ENCODE measurements at places on chromosomes 7 and 10.
A peak's percentile ranks its signal among the peaks of the same experiment; 100 is the strongest.

- no peak for DNase-seq
These were observed 6.4 kb downstream of the CDHR1 start for GRCh38 chr10:84200537-84201243.

- DNase-seq = no peak
These were observed 53.5 kb upstream of the AGBL3 start for GRCh38 chr7:134932707-134933370.

- no peak for DNase-seq
These were observed 23.9 kb downstream of the MACC1 start for GRCh38 chr7:20193242-20193777.

DNA sequence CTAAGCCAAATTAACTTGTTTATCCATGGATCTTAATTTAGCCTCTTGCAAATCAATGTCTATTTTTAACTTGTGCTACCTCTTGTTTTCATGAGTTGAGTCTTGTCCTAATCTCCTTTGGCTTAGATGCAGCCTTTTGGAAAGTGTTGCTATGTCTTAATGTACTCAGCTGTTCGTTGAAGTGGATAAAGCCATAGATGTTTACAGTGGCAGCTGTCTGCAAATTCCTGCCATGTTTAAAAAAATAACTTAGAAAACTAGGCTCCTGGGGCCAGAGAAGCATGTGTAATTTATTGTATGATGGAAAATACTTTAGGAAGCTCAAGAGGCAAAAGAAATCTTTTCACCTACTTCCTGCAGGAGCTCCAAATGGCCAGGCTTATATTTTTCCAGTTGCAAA, 253.1 kb upstream of the RHOBTB1 start:
- no peak for DNase-seq

DNA sequence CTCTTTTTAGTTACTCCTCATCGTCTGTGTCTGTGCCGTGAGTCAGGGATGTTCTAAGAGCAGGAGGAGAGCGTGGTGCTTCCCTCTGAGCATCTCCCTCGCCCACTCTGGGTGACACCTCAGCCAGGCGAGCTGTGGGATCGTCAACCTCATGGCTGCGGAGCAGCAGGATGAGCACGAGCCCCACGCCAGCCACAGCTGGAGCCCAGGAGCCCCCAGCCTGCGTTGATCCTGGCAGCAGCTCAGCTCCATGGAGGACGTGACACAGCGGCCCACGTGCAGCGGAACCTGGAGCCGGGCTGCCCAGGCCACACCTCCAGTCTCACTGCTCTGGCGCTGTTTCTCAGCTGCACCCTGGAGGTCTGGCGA, 512.0 kb downstream of the PTPRN2 start:
- no peak for DNase-seq

- DNase-seq = no peak
These were observed 131.7 kb downstream of the DOCK4 start for GRCh38 chr7:112074464-112074863.

- DNase-seq = no peak
These were observed 461.2 kb downstream of the PLXNA4 start for GRCh38 chr7:132115028-132115427.

DNA sequence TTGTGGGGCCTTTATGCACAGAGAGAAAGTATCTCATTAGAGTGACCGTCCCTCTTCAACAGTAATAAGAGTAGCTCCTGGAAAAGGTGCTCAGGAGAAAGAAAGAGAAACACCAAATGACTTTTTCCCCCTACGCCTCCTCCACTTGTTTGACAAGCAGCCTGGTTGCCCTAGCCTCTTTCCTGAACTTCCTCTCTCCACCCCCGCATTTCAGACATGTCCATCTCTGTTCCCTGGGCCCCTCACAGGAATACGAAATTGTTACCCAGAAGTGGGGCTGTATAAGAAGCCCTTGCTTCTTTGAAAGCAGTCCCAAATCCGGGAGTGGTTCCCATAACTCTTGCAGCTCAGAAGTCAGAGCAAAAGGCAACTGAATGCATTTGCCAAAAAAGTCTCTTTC, 119.6 kb upstream of the ADO start:
- DNase-seq = no peak

DNA sequence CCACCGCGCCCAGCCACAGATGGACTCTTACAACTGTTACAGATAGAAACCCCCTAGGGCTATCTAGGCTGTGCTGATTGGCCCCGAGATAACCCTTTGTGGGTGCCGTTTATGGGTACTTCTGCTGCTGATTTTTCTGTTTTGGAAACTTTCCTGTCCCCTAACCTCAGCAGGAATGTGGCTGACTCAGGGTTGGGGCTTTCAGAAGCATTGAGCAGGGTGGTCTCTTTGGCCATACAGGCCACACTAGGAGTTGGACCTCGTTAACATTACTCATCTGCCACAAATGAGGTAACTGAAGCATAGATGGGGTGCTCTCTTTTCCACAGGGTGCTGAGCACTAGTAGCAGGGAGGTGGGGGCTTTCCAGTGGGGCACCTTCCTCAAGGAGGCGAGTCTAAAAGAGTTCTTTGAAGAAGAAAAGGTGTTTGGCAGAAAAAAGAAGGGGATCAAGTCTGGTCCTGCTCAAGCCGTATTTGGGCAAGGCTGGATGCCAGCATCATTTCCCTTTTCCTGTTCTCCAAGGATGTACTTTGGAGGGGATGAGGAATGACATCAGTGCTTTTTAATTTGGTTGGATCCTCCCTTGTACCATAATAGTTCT, 6.4 kb downstream of the ZSCAN25 start:
- peak; percentile 44 for DNase-seq

GRCh38 chr10:86938260-86938659, 19.2 kb downstream of the MMRN2 start:
- DNase-seq = no peak

DNA sequence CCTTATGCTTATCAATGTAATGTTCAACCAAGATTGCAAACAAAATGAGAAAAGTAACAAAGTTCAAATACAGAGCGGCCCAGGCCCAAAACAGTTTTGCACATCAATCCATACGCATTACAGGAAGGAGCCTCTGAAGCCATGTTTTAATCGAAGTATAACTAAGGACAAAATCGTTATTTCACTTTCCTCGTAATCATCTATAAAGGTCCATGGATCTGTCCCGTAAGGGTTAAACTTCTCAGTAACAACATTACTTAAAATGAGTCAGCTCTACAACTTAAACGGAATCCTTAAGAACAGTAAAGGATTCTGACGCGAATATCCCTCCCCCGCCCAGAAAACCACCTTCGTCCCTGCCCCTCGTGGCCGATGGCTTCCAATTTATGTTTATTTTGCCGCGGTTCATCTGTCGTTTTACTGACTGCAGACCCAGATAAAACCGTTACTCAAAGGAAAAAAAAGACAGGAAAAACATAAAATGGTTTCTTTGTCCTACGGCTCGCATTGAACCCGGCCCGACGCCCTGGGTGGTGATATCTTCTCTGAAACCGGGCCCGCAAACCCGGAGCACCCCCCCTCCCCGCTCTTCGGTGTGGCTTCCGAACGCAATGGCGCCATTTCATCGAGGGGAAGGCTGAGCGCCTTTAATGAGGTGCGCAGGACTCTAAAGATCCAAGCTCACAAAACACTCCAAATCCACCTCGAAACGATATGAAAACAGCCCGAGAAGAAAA, 1.1 kb downstream of the HNRNPA2B1 start:
- DNase-seq = peak; percentile 73

GRCh38 chr7:70458745-70459144, 673.2 kb upstream of the GALNT17 start:
- DNase-seq = no peak
